ENCODE measurements at places on chromosomes 5 and 9. TPM values are rescaled to one million over a fixed set of nuclear protein-coding genes. Genes with fewer than 3 reads are reported as not detected.

GRCh38 chr9:33782395-33783152, 12.8 kb upstream of the PRSS3 start:
- peak; percentile 30 for DNase-seq

Gene HTR1A
- not detected for total RNA-seq

DNA sequence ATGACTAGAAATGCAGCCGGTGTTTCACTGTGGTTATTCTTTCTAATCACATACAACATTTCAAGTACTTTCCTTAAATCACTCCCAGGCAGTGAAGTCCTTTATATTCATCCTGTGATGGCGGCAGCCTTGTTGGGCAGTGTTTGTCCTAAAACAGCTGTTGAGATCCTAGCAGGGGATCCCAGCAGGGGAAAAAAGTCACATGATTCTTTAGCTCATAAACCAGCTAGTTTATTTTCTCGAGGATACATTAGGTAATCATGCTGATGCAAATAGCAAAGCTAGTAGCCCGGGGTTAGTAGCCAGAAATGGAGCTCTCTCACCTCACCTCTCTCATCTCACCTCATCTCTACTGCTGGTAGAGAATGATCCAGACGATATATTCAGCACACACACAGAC, 70.5 kb downstream of the FOXD1 start:
- DNase-seq = no peak

Gene NMRK1
- 22.0 TPM for total RNA-seq

GRCh38 chr5:7592910-7593309, 197.0 kb downstream of the ADCY2 start:
- no peak for DNase-seq
